Activated CD4-positive, alpha-beta T cell treated with anti-CD3 and anti-CD28 coated beads for 1 hour (primary cell): ENCODE measurements at places on chromosomes 3 and 15.

DNA sequence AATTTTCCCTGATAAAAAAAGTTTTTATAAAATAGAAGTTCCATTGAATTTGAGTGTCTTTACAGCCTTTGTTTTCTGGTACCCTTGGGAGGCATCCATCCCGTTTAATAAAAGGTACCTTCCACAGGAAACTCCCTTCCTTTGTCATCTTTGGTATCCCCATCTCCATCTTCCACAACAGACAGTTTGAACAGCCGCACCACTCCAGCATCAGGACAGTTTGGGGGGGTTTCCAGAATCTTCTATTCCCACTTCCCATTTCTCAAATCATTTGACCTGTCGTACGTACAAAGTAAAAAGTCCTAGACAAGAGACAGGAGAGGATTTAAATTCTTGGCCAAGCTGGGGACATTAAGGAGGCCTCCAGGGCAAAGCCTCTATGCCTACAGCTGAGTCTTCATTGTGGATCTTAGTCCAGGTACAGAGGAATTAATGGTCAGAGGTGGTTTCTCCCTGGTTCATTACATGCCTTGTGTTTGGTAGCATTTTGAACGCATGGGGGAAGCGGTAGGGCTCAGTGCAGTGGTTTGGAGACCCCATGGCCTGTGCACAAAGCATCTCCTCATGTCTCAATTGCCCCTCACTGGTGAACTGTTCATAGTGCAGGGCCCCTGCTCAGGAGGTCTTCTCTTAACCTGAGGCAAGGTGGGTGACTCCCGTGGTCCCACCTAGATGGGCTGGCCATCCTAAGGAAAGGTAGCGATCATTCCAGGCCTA is 19.4 kb upstream of the BCL2A1 start:
- no peak for DNase-seq

- no peak for DNase-seq
These were observed 466.3 kb downstream of the NAALADL2 start for GRCh38 chr3:175325440-175325839.

DNA sequence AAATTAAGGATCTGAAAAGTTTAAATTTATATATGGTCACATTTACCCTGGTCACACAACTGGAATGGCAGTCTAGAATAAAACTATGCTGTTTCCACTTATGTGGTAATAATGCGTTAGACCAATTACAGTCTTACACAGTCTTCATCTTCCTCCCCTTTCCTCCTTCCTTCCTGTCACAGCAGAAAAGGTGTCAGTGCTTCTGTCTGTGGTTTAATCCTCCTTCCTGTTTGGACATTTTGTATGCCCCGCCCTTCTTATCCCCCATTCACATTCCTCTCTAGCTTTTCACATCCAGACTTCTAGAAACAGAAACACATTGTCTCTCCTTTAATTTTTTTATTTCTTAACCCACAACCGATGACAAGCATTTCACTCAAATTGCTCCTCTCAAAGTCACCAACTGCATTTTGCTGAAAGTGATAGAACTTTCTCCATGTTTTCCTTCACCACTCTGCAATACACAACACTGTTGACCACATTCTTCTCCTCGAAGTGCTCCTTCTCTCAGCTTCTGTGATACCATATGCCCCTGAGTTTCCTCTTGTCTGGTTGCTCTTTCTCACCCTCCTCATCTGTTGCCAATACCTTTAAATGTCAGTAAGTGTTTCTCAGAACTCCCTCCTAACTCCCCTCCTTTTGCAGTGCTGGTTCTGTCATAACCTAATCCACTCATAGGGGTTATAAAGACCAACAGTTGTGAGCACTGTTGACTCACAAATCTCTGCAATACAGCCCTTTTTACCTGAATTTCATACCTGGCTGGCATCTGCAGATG is 271.6 kb downstream of the UBE2E2 start:
- no peak for DNase-seq

DNA sequence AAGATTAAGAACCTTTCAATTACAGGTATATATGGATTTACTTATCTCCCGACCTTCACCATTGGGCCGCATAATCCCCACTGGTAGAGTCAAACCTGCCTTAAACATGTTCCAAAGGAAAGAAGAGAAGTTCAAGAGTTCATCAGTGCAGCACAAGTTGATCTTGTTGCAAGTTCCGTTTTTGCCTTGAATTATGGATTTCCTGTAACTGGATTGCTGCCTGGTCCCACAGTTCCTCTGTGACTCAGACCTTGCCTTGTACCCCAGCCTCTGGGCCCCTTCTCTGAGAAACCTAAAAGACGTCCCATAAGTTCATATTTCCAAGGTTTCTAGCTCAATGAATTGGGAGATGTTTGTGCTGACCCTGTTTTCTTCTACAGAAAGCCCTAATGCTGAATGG is 112.5 kb upstream of the THBS1 start:
- DNase-seq, result no peak

DNA sequence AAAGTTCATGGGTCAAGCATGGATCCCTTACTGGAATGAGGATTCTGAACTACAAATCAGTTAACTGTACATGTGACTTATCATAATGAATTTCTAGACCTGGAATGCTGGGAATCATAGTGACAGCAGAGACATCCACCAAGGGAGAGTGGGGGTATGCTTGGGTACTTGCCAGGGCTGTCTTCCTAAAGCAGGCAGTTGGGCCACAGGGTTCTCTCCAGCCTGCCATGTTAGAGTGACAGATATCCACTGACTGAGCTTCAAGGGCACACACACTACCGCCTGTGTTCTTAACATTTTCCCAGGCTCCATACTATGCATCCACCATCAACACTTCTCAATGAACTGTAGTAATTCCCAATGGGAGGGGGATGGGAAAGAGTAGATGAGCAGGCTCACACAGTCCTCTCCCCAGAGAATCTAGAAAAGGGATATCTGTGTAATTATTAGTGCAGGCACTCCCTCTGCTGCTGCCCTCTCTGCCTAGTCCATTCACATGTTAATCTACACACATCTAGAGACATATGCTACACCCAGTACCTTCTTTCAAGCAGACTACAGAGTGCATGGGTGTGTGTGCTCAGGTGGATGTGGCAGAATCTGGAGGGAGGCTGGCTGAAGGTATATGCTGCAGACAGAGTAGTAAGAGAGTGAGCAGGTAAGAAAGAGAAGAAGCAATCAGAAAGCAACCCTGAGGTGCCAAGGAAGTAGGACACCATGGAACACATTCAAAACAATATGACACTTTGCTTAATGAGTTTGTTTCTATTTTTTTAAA is 3.7 kb downstream of the FSTL1 start:
- DNase-seq, result no peak

DNA sequence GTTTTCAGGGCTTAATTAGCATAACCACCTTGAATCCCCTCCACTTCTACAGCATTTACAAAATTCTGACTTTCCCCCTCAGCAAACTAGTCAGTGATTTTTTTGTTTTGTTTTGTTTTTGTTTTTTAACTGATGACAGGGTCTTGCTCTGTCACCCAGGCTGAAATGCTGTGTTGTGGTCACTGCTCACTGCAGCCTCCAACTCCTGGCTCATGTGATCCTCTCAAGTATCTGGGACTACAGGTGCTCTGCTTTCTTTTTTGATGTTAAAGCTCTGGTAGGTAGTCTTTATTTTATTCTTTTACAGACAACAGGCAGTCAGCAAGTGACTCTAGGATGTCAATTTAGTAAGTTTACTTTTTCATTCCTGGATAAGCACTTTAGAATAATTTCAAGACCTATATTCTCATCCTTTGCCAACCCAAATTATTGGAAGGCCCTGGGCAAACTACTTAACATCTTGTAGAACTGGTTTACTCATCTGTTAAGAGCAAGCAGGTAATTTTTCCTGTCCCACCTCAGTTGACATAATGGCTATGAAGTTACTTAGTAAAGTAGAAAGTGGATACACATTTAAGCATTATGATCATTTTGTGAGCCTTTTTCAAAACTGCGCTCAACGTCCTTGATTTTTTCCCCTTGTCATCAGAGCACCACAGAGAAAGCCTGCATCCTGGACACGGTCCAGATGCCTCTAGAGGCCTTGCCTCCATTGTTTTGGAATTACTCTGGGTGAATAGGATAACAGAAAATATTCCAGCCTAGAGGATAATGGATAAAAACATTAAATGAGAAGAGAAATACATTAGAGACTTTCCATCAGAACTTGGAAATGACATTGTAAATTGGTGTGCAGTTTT is 69.9 kb upstream of the NDUFB4 start:
- no peak for DNase-seq

DNA sequence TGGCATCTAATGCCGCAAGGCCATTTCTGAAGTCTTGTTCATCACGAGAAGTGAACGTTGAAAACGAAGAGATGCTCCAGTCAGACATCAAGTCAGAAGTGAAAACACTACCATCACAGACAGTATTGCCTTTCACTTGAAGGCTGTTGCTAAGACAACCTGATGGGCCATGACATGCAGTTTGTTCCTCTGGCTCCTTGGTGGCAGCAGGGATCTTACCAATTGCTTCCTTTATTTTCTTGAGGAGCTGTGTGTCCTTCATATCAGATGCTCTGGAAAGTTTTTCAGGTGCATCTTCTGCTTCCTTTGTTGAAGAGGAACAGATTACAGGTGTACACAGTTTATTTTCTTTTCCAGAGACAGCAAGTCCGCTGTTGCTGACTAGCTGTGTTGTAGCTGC is 30.7 kb upstream of the MYLK start:
- DNase-seq, result no peak

DNA sequence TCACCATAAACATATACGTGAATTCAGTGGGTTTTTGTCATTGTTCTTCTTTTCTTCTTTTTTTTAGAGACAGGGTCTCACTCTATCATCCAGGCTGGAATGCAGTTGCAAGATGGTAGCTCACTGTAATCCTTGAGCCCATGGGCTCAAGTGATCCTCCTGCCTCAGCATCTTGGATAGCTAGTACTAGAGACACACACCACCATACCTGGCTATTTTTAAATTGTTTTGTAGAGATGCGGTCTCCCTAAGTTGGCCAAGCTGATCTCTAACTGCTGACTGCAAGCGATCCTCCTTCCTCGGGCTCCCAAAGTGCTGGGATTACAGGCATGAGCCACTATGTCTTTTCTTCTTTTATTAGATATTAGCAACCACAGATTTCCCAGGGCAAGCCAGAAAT is 220.6 kb downstream of the NLGN1 start:
- no peak for DNase-seq

GRCh38 chr15:52668133-52668532 is 11.1 kb downstream of the ATOSA start:
- no peak for DNase-seq

GRCh38 chr3:39140341-39140971 is 12.9 kb downstream of the CSRNP1 start:
- no peak for DNase-seq

DNA sequence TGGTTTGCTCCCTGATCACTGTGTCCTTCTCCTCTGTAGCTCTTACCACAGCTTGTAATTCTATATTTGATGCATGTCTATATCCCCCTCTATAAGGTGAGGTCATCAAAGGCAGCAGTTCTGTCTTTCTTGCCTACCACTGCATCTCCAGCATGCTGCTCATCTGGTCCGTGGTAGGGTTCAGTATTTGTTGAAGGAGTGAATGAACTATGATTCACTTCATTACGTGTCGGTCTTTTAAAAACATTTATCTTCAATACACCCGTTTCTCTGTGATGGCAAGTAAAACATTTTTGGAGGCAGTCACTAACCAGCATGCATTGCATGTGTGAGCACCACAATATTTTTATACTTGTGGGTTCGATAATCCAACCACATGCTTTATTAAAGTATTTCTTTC is 27.6 kb downstream of the CHST14 start:
- no peak for DNase-seq

- no peak for DNase-seq
These were observed 2.3 kb downstream of the THOC7 start for GRCh38 chr3:63861306-63861705.

DNA sequence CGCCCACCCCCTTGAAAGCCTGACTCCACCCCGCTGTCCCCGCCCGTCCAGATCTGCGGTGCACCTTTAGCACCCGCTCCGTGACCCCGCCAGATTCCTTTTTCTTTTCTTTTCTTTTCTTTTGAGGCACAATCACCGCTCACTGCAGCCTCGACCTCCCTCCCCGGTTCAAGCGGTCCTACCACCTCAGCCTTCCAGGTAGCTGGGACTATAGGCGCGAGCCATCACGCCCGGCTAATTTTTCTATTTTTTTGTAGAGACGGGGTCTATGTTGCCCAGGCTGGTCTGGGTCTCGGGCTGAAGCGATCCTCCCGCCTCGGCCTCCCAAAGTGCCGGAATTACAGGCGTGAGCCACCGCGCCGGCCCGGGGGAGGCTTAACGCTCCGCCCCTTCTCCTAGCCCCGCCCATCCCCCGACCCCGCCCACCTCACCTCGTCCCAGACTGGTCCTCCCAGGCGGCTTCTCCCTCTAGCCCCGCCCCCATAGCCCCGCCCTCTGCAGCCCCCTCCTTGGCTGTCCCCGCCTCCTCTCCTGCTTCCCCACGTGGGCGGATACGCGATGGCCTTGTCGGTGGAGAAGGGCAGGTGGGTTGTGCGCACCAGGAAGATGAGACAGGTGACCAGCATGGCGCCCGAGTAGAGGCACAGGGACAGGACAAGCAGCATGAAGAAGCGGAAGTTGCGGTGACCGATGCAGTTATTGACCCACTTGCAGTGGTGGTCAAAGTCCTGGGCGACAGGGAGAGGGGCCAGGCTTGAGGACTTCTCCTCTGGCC is 3.2 kb downstream of the ZDHHC19 start:
- DNase-seq, result peak; percentile 35

GRCh38 chr3:23805633-23806533 is at the start of gene UBE2E1:
UBE2E1 (plus strand) TSS chr3:23805955; CDS start chr3:23807270, 1,315 bp downstream.
- DNase-seq, result peak; percentile 57

DNA sequence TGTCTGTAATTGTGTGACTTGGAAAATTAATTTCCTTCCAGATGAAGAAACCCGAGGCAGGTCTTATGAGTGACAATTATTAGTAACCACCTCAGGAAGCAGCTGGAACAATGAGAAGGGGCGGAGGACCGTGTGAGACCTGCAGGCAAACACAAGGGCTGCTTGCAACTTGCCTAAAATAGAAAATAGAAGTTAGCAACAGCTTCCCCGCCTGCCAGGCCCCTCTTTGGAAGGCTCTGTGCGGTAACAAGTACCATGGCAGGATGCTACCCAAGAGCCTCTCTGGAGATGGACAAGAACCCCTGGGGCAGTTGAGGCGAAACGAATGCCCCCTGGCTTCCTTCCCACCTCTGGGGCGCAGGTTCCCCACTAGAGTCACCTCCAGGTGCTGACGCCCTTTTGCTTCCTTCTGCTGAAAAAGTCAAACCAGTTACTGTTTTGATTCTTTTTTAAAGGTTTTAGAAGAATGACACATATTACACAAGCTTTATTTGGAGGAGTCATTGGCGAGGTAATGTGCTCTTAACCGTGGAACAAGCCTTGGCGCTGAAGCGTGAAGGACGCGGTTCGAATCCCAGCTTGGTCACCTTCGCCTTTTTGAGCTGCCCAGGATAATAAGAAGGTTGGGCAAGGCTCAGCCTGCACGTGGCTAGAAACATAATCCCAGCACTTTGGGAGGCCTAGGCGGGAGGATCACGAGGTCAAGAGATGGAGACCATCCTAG is 47.0 kb upstream of the SYNM start:
- DNase-seq, result no peak

GRCh38 chr3:53589806-53590205 is 95.4 kb downstream of the CACNA1D start:
- no peak for DNase-seq

- DNase-seq, result no peak
These were observed 2.4 kb downstream of the MYLK start for GRCh38 chr3:123881771-123882170.

- no peak for DNase-seq
These were observed 168.3 kb upstream of the GBE1 start for GRCh38 chr3:81929697-81930096.

GRCh38 chr3:12963922-12964701 is 109.1 kb downstream of the IQSEC1 start:
- DNase-seq, result no peak

GRCh38 chr3:62859203-62859791 is 15.9 kb downstream of the CADPS start:
- DNase-seq, result no peak
